ENCODE measurements at places on chromosomes 3 and 15.

DNA sequence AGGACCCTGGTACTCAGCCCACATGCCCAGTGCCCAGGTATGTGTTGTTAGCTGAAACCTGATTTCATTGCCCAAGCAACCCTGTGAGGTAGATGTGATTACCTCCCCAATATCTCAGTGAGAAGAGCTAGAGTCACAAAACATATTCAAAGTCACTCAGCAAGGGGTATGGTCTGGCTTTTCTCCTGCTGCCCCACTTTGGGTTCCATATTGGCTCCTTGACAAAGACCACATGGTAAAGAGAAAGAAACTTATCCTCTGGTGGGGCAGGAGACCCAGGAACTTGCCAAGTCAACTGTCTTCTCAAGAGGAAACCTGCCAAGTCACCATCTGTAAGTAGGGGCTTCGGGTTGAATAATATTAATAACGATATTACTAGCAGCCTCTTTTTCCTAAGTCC is 148.3 kb upstream of the LMCD1 start:
- no peak for DNase-seq

GRCh38 chr3:182979674-182980191 is 605 bp downstream of the DCUN1D1 start:
- no peak for DNase-seq

GRCh38 chr3:73121669-73122331 is 60.3 kb downstream of the EBLN2 start:
- no peak for DNase-seq

DNA sequence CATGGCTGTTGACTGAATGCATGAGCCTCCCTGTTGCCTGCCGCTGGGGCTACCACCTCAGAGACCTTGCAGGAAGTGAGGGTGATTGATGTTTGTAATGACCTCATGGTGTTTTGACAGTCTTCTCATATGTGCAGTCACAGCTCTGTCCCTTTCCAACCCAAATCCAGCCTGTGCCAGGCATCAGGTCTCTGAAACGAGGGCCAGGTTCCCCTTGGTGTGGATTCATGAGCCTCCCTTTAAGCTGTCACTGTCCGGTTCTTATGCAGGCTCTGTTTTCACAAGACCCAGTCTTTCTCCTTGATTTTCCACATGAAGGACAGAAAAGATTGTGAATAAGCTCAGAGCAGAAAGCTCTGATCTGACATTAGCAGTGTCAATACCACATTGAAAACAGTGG is 43.1 kb downstream of the CEMIP start:
- no peak for DNase-seq

- no peak for DNase-seq
These were observed 229.8 kb upstream of the PLSCR5 start for GRCh38 chr3:146834917-146835316.

- DNase-seq: no peak
These were observed 184.4 kb downstream of the PEX5L start for GRCh38 chr3:179852142-179852905.

GRCh38 chr3:142777927-142778326 is 54.1 kb downstream of the TRPC1 start:
- DNase-seq: no peak

DNA sequence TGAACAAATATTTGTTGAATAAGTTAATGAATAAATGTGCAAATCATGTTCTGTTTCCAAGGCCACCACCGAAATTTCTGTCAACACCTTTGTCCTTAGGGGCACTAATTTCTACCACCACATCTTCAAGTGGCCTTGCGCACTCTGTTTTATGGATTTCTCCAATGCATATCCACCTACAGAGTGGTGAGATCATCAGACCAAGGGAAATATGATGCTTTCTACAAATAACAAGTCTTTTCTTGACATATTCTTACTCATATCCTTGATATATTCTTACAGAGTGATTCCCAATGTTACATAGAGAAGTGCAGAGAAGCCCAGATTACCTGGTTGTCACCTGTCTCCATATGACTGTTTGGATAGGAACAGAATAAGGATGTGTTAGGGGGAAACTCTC is 36.1 kb upstream of the TMCO5A start:
- no peak for DNase-seq

DNA sequence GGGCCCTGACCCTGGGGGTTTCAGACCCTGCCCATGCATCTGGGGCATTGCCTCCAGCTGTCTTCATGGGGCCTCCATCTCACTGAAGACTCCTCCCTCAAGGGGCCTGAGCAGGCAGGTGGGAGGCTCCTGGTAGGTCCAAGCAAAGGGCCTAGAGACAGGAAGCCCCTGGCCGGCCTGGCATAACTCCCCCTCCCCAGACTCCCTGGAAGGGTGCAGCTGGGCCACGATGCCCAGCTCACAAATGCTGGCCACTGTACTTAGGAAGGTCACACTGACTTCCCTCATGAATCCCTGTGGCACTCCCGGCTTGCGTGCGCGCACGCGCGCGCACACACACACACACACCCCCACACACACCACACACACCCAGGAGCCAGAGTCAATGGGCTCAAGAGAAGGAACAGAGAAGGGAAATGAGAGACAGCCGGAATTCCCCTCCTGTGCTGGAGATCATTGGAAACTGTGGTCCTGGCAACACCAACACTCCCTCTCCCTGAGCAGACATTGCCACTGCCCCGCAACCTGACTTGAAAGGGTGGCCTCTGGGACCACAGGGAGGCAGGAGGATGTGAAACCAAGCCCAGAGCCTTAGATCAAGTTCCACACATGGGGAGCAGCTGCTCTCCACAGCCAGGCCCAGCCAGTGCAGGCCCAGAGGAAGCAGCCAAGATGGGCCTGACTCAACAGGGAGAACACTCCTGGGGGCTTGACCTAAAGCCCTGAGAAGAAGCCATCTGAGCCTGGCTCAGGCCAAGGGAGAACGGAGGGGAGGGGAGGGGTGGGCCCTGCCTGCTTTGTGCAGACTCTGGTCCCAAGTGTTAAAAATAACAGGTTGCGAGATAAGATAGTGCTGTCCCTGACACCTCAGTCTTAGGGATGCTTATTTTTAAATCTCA is 69.7 kb downstream of the SCN5A start:
- DNase-seq: no peak

DNA sequence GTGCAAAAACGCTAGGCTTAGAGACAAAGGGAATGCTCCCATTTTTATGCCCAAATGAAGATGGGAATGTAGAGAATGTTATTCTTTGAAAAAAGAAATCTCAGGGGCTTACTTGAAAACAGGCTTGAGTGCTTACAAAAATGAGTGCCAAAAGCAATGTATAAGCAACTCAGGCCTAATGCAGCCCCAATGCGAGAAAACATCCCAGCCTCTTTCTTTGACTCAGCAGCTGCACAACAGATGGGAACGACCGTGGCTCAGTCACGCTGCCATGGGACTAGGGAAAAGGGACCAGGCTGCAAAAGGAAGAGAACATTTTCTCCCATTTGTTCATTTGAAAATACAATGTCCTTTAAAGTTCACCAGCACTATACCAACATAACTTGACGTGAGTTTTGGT is 246.4 kb upstream of the LRIG1 start:
- DNase-seq: no peak

DNA sequence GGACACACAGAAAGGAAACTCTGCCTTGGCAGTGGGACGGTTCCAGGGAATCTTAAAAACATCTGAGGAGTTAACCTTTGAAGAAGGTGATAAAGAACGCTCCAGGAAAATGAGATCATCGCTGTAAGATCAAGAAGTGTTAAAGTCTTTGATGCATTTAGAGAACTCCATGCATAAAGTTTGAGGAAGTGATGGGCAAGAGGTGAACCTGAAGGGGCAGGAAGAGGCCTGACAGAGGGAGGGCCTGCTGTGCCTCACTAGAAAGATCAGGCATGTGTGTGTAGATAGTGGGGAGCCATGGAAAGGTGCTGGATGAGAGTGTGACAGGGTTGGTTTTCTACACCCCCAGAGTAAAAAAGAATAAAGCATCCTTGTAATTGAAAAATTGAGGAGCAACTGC is 889.2 kb downstream of the MCTP2 start:
- no peak for DNase-seq

- no peak for DNase-seq
These were observed 232.8 kb upstream of the NR2F2 start for GRCh38 chr15:96097661-96098060.

DNA sequence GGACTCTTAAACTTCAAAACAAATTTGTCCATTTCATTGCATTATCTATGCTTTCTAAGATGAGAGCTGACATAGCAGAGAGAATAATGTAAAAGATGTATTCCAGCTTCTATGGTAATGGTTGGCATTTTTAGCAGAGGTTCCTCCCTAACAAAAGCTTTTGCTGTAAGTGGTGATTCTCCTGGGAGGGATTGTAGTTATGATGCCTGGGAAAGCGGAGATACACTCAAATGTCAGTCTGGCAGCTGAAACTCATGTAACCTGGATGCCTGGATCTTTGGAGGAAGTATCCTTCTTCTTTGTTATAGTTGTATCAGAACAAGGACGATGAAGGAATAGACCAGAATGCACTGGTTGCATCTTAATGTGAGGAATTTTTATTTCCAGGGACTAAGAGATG is 7.5 kb downstream of the CHL1 start:
- no peak for DNase-seq

DNA sequence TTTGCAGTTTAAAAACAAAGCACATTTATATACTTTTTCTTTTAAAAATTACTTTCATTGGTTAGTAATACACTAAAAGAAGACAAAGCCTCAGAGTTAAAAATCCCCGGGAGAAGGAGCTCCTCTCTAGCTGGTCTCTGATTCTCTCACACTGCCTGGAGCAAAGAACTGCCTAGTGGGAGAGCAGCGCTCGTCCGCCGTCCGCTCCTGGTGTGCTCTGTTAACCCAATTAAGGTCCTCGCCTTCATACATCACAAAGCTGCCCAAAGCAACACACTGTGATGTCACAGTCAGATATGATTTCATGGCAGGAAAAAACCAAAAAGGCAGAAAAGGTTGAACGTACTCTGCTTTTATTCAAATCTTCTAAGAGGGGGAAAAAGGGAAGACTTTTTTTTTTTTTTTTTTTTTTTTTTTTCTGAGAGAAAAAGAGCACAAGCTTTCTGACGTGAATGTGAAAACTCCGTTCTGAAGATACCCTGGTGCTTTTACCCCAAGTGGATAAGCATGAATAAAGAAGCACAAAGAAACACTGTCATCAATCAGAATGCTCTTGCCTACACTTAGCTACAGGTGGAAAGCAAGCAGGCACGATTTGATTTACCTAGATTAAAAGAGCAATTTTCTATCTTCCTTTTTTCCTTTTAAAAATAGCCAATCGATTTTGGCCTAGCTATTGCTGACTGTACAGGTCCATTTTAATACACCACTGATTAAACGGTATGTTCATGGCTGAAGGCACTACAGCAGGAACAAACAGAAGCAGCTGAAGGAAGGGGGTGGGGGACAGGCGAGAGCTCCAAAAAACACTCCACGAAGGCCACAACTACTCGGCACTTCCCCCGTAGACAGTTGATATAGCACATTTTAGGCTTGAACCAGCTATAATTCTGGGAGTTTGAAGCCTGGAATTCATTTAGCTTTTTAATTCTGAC is 115.2 kb downstream of the TIGIT start:
- DNase-seq: no peak

DNA sequence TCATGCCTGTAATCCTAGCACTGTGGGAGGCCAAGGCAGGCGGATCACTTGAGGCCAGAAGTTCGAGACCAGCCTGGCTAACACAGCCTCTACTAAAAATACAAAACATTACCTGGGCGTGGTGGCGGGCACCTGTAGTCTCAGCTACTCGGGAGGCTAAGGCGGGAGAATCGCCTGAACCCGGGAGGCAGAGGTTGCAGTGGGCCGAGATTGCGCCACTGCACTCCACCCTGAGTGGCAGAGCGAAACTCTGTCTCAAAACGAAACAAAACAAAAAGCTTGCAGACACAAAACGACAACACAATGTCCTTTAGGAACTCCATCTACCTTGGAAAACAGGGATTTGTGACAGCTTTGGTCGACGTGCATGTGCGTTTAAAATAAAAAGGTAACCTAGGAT is 716 bp upstream of the KLHL24 start:
- no peak for DNase-seq

DNA sequence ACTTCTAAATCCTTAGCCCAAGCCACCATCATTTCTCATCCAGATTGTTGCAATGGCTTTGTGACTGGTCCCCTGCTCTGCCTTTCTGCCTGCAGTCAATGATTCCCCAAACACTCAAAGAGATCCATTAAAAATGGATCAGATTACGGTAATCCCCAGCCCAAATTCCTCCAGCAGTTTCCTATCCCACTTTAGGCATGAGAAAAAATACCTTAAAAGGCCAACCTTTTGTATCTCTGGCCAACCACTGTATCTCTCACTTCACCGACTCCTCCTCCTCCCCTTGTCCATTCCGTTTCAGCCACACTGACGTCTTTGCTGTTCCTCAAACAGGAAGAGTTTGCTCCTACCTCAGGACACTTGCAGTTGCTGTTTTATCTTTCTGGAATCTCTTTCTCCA is 20.9 kb upstream of the IL1RAP start:
- DNase-seq: no peak

- peak; percentile 56 for DNase-seq
These were observed 31.8 kb upstream of the ZNF774 start for GRCh38 chr15:90320062-90320884.

DNA sequence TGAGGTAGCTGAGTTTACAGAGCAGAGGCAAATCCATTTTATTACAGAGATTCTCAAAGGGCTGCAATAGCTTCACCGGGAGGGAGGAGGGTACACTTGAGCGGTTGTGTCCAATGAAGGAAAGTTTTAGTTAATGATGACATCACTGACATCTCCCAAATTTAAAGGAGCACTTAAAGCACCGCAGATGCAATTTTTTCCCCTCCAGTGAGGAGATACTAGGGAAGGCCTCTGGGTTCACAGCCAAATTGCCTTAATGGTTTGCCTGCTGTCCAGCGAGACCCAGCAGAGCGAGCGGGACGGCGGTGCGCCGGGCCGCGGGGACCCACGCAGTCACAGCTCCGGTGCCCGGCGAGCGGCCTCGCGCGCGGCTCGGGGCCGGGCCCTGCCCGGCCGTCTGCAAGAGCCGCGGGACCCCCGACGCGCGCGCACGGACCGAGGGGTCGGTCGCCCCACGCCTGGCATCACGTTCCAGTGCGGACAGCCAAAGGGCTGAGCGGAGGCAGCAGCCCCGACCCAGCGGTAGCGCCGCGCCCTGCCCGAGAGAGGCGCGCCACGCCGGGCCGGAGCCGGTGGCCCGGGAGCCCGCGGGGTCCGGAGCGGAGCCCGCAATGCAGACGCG is 160.5 kb upstream of the CHRNA7 start:
- DNase-seq: no peak

GRCh38 chr3:178109691-178110090 is 426.5 kb upstream of the KCNMB2 start:
- no peak for DNase-seq

GRCh38 chr15:33131552-33132232 is 62.8 kb downstream of the FMN1 start:
- no peak for DNase-seq

GRCh38 chr15:77093436-77093835 is 22.5 kb upstream of the TSPAN3 start:
- no peak for DNase-seq

DNA sequence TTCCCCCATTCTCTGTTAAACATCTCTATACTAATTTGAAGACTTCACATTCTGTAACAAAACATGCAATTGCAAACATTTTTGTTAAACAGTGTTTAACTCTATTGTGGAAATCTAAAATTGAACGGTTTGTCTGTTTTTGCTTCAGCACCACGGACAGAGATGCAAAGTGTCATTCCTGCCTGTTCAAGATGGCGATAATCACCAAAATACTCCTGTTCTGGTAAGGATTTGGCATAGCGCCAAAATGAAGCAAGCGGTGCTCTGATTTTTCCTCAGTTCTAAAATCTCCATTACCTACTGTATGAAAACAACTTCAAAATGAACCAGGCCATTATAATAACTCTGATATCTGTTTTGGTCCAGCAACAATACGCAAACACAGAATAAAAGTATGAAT is 129.7 kb upstream of the TUSC7 start:
- no peak for DNase-seq

Measured in activated CD4-positive, alpha-beta T cell treated with anti-CD3 and anti-CD28 coated beads, Interleukin-2, amount 50 U/mL, for 24 hours (primary cell).